Mesothelial cell of epicardium (in vitro differentiated cells): ENCODE measurements at places on chromosomes 4 and X. TPM values are rescaled to one million over a fixed set of nuclear protein-coding genes. Genes with fewer than 3 reads are reported as not detected.

DNA sequence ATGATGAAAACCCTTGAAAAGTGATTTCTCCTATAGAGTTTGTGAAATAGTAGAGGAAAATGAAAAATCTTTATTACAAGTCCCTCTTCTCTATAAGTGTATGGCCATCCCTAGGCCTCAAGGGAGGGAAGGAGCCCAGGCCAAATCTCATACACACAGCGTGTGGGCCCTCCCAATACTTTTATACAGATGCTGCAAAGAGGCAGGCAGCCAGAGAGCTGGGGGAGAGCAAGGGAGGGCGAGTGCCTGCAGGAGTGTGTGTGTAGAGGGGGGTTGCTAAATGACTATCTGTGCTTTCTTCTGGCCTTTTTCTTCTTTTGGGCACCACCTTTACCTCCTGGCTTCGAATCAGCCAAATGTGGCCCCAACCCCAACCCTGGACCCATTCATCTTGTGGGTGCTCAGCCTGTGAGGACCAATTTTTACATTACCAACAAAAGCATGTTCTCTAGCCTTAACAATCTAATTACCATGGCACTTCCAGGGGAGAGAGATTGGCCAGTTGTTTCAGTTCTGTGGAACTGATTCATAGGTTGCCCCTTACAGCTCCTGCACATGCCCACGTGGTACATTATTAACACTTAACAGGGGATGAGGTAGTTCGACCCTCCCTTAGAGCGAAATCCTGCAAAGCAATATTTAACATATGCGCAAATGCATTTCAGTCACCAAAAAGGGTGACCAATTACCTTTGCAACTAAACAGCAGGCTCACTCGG is 2.0 kb downstream of the GPC3 start:
- no peak for DNase-seq

CACNA1F gene
- 0.32 to 0.75 TPM (median 0.47 TPM) in 3 replicates for total RNA-seq

DGKK gene
- total RNA-seq: 0.04 to 0.07 TPM (median 0.05 TPM) in 3 replicates

SRPX gene
- total RNA-seq: 14.5 to 18.6 TPM (median 17.1 TPM) in 3 replicates
